Muscle of back (tissue), 13 donors: ENCODE measurements at places on chromosomes 4 and X.

DNA sequence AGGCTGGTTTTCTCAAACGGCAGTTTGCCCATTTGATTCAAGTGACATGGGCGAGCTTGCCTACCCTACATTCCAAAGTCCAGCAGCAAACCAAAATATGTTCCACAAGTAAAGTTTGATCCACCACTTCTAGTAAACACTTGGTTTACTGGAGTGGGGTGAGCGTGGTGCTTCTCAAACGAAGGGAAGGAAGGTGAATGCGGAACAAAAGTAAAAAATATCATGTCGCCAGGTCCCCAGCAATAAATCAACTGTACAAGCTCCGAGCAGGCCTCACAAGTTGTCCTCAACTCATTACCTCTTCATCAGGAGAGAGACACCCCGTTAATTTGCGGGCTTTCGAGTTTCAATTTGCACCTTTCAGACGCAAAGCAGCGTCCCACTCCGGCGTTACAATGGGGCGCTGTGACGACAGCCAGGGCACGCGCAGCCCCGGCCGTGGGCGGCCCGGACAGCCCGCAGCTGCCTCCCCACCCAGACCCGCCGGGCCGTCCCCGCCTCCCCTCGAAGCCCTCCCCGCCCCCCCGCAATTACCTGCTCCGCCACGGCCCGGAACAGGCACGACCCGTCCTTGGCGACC lies 1.0 kb downstream of the OTUD4 start:
- peak; percentile 92 for DNase-seq

- DNase-seq: no peak
These were observed 56.6 kb downstream of the CHST7 start for GRCh38 chrX:46630141-46630540.

- no peak for DNase-seq
These were observed 211.6 kb upstream of the TAPT1 start for GRCh38 chr4:16437836-16438235.

GRCh38 chr4:37678624-37679023 lies 7.6 kb downstream of the RELL1 start:
- no peak for DNase-seq

GRCh38 chr4:112865443-112865842 lies 184.0 kb upstream of the ANK2 start:
- no peak for DNase-seq
